ENCODE measurements at places on chromosomes 4 and X.

DNA sequence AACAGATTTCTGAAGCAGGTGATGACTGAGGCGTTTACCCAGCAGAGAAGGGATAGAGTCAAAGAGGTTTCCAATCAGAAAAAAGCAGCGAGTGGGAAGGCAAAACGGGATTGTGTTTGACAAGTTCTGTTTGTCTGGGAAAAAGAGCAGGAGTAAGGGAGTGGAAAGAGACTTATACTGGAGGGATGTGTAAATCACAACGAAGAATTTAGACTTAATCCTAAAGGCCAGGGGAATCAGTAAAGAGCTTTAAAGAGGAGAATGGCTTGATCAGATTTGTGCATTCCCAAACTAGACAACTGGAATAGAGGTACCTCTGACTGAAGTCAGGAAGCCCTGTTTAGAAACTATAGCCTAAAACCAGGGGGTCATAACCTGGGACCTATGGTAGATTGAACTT lies 31.5 kb upstream of the LRBA start:
- no peak for DNase-seq

- no peak for DNase-seq
Measured at GRCh38 chrX:47186096-47186740, 7.4 kb upstream of the UBA1 start.

GRCh38 chrX:86016139-86016538 lies 31.2 kb downstream of the CHM start:
- DNase-seq: no peak

- DNase-seq: peak; percentile 39
Measured at GRCh38 chrX:148500423-148501385, at the start of gene AFF2. Gene AFF2, plus strand, starts transcription at chrX:148500617. Its CDS starts 481 bp downstream, at chrX:148501098.

DNA sequence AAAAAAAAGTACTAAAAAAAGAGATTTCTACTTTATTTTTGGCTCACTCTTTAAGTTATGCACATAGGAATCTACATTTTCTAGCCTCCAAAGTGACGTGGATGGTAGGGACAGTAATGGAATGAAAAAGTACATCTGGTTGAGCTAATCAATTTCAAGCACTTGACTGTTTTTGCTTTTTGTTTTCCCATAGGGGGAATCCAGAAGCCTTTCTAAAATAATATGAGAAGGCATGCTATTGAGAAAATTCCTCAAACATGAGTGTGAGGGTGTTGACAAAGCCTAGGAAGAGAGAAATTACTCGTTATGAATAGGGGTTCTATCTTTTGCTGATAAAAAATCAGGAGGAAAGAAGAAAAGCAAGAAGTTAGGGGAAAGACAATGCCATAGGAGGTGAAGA lies 242.5 kb upstream of the PUDP start:
- no peak for DNase-seq

DNA sequence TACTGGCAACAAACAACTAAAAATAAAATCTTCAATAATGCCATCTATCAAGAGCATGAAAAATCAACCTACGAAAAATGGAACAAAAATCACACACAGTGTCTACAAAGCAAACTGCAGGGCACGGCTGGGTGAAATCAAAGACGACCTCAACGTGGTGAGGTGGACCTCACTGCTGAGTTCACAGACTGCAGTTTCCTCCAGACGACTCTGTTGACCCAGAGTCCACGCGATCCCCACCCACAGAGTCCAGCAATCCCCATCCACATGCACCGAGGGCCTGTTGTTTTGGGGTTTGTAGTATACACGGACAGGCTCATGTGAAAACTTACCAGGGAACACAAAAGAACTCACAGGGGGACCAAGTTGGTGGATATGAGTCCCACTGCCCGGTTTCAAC lies 31.1 kb upstream of the GTPBP6 start:
- no peak for DNase-seq

DNA sequence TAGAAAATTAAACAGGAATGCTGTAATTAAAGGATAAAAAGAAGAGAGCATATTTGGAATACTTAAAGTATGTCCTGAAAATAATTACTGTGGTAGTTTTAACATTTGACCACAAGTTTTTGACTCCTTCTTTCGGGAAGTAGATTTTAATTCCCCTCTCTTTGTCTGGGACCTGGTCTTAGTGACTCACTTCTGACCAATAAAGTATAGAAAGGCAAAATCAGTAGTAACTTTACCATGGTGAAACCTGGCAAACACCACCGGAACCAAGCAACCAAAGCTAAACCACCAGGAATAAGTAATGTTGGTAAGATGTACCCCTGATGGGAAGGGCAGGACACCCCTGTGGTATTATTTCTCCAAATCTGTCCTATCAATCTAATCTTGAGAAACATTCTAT lies 314.8 kb downstream of the PDHA2 start:
- no peak for DNase-seq

- DNase-seq: no peak
Measured at GRCh38 chrX:118468122-118468521, 27.5 kb upstream of the DOCK11 start.

GRCh38 chrX:133908223-133908955 lies 77.0 kb downstream of the GPC3 start:
- no peak for DNase-seq

DNA sequence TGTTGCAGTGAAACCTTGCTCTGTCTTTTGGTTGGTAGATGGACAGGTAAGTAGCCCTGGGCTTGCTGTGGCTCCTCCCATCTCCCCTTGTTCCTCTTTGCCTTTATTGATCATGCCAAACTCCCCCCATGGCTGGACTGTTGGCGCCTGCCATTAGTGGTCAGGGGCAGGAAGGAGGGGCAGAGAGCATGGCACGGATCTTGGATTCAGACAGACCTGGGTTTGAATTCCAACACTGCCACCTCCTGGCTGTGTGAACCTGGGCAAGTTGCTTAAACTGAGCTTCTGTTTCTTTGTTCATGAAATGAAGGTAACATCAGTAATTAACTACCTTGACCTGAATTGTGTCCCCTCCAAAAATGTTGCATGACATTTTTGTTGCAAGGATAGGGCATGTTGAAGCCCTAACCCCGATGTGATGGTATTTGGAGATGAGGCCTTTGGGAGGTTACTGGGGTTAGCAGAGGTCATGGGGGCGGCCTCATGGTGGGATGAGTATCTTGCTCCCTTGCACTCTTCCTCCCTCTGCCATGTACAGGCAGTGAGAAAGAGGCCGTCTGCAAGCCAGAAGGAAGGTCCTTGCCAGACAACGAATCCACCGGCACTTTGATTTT lies 6.0 kb downstream of the SLC2A9 start:
- peak; percentile 67 for DNase-seq

GRCh38 chr4:76984127-76984526 lies 34.6 kb downstream of the SEPTIN11 start:
- no peak for DNase-seq

DNA sequence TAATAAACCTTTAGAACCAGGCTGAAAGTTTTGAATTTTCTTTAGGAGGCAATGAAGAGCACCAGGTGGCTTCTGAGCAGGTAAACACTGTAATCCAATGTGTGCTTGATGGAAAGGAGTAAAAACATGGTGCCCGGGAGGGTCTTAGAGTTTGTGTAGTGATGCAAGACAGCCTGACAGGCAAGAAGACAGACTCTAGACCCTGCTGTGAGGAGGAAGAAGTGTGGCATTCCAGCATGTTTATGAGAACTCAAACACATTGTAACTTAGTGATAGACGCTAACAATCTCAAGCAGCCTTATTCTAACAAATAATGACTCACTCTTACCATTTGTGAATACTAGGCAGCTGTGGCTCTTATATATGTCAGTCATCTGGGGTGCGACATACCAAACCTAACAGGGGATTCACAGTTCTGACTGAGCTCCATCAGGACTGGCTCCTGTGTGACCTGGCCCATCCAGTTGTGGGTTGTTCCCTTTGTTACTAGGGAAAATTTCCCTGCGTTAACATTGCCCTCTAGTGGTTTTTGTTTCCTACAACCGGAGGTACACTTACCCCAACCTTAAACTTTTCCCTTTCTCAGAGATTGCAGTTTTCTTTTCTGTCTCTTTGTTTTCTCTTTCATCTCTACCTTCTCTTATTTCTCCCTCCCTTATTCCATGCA lies 53.8 kb downstream of the VSIG4 start:
- peak; percentile 66 for DNase-seq

DNA sequence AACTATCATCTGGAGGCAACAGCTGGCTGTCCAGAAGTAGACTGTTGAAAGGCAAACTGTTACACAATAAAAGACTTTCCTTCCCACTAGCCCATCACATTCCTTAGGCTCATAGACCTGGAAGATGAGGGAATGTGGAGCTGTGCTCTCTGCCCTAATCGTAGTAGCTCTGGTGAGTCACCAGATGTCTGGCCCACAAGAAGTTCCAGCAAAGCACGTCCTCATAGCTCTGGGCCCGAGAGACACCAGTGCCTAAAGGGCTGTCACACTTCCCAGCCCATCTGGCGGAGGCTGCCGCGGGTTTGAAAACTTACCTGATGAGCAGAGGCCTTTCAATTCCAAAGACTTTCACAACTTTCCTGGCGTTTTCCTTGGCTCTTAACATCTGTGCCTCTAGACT lies 81.7 kb upstream of the STOX2 start:
- DNase-seq: peak; percentile 95

DNA sequence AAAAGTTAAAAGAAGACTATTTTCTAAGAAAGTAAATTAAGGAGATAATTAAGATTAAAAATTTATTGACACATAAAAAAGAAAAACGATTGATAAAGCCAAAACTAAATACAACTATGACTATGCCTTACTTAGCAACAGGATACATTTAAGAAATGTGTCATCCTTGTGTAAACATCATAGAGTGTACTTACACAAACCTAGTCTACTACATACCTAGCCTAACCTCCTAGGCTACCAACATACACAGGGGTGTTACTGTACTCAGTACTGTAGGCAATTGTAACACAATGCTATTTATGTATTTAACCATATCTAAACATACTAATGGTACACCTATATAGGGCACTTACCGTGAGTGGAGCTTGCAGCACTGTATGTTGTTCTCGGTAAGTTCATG lies 108.3 kb downstream of the ANXA10 start:
- peak; percentile 45 for DNase-seq

DNA sequence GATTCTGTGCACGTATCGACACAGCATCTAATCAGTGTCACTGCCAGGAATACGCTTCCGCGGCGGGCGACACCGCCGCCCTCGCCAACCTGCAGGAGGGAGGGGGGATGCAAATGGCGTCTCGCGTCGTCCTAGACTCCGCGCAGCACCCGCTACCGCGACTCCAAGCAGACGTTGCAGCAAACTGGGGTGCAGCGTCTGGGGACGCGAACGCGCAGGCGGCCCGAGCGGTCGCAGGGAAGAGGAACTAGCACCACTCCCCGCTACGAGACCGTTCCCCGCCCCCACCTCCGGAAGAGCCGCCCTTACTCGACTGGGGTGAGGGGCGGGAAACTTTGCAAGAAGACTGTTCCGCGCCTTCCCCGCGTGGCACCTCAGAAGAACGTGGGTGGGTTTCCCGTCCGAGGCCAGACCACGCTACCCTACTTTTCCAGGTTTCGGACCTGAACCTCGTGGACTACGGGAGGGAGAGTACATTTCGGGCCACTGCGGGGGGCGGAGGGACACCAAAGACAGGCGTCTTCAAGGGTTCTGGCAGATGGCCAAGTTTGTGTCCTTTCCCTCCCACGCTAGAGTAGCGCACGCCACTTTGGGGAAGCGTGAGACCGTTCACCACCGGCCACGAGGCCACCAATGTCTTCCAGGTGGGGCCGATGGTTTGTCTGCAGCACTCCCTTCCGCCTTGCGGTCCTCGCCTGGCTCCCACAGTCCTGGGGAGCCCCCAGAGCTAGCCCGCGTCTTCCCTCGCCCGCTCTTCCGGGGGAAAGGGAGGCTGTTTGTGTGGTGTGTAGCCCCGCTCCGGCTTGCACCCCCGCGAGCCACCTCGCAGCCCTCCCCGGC lies 78.0 kb upstream of the BCOR start:
- peak; percentile 52 for DNase-seq

DNA sequence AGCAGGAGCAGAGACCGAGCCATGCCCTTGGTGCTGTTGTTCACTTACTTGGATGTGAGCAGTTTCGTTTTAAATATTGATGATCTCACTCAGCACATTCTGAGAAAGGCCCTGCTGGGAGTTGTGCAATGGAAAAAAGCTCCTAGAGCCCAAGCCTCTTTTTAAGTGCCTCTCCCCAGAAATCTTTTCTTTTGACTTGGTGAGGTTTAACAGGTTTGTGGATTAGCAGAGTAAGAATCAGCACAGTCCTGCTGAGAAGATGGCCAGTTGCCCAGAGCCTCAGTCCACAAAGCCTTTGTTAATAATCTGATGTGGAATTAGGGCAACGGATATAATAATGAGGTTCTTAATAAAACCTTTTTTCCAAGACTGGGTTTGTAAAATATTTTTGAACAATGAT lies 157.5 kb upstream of the ATP6AP2 start:
- DNase-seq: no peak

DNA sequence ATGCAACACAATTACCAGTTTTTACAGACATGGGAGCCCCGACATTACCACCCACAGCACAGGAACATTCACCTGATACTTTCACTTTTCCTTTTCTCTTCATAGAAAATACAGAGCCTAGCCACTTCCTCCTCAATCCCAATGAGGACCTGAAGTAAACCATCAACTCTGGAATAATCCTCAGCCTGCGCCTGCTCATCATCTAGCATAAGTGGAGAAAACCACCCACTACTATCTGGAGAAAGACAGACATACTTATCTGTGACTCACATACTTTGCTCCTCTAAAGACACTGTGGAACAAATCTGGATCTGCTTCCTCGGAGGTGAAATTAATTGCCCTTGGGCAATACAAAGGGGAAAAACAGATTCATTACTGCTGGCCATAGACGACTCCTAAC lies 47.8 kb downstream of the ZCCHC13 start:
- no peak for DNase-seq

DNA sequence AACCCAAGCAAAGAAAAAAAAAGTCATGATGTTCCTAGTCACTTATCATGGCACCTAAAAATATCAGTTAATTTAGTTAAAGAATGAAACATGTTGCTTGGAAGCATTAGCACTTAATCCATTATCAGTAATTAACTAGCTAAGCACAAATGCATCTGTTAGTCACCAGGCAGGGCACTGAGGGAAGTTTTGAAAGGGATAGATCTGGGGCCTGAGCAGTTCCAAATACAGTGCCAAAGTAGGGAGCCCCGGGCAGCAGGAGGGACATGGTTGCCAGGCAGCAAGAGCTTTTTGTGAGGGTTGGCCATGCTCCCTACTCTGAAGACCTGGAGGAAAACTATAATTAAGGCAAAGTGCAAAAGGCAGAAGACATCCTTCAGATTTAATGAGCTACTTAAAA lies 62.0 kb downstream of the PHKA1 start:
- no peak for DNase-seq

DNA sequence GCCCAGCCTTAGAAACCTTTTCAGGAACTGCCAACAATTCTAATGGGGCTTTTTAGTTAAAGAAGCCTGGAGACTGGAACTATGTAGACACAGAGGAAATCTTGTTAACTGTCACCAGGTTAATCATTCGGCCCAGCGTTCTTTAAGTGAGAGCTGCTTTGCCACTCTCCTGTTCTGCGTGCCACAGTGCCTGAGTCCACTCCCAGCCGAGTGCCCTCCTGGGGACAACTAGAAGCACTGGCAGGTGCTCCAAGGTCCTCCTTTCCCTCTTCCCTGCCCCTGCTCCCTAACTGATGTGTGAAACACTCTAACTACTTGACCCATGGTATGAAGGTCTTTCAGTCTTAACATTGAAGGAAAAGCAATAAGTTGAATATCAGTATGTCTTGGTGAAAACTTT lies 151.2 kb upstream of the TLL1 start:
- no peak for DNase-seq

Measured in kidney tubule cell (primary cell).